Liver (tissue), 10 donors: ENCODE measurements at places on chromosomes 1 and 21.

DNA sequence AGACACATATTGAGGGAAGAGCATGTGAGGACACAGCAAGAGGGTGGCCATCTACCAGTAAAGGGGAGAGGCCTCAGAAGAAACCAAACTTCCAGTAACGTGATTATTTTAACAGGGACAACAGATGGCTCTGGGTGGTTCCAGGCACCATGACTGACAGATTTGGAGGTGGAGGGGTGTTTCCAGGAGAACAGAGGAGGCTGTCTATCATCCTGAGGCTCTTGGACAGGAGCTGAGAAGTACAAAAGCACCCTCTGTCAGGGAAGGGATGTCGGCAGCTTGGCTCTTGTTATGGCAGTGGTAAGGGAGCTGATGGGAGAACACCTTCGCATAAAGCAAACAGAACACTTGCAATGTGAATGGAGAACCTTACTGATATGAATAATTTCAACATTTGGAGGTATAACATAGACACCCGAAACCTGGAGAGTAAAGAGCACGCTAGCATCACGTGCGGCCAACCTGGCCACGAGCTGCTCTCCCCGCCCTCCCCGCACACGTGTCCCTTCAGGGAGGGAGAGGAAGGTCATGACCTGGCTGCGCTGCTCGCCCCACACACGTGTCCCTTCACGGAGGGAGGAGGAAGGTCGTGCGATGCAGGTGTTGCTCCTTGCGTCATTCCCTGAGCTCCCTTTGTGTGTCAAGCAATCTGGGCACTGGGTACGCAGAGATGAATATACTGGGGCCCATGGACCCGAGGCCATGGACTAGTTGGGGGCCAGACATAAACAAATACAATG, 37.5 kb upstream of the NLRP3 start:
- no peak overlapping the region for H3K4me3 ChIP-seq
- DNase-seq = no peak
- H3K27me3 ChIP-seq = no peaks in the 10 kb centered on the region
- no peaks in the 10 kb centered on the region for H3K4me1 ChIP-seq

- no peaks in the 10 kb centered on the region for H3K4me1 ChIP-seq
- H3K4me3 ChIP-seq = no peak overlapping the region
- H3K36me3 ChIP-seq = no peaks in the 10 kb centered on the region
- no peak for DNase-seq
- peaks cover 2% of the 10 kb centered on the region for H3K27me3 ChIP-seq
- no peak overlapping the region for H3K27ac ChIP-seq
Measured at GRCh38 chr1:204641455-204641854, 44.1 kb downstream of the LRRN2 start.

GRCh38 chr1:26168410-26169197, at the start of gene C1orf232:
Gene C1orf232 (minus strand): TSS chr1:26168963. CDS start chr1:26168499, 464 bp downstream.
- H3K27me3 ChIP-seq = no peaks in the 10 kb centered on the region
- H3K27ac ChIP-seq = peak within 1 kb of the TSS; percentile 60
- H3K4me3 ChIP-seq = peak within 1 kb of the TSS; percentile 90
- H3K36me3 ChIP-seq = no peaks in the 10 kb centered on the region
- peaks cover 9% of the 10 kb centered on the region for H3K4me1 ChIP-seq
- DNase-seq = no peak

GRCh38 chr1:37415611-37416244, 58.7 kb upstream of the ZC3H12A start:
- no peaks in the 10 kb centered on the region for H3K4me1 ChIP-seq
- no peaks in the 10 kb centered on the region for H3K27me3 ChIP-seq
- no peak overlapping the region for H3K4me3 ChIP-seq

DNA sequence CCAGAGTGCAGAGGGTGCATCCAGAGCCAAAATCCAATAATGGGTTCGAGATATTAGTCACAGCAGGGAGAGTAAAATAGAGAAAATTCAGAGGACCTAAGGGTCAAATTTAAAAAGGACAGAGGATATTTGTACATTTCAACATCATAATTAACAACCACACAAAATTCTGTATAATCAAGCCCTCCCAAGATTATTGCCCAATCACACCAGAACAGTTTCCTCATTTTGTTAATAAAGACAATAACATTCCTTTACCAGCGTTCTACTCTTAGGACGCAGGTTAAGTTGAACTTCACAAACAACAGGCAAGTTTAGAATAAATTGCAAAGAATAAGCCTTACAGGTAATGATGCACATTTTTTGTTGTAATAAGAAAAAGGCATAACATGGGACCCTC, 462.8 kb downstream of the PTPRC start:
- DNase-seq = no peak
- H3K27me3 ChIP-seq = no peaks in the 10 kb centered on the region
- no peaks in the 10 kb centered on the region for H3K36me3 ChIP-seq
- H3K4me3 ChIP-seq = no peak overlapping the region
- H3K27ac ChIP-seq = no peak overlapping the region

DNA sequence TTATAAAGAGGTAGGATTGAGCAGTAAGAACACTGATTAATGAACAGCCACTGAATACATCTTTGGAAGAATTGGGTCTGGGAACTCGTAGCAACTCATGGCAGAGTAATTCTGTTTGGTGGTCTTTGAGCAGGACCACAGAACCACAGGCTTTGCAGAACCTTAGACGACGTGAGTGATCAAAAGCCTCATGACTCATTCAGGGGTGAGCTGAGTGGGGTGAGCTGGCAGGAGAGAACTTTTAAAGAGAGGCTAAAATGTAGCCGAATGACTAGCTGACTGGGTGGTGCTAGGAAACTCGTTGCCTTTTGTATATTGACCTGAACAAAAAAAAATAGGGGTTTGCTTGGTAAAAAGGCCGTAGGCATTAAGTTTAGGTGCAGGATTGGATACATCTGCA, 313.8 kb downstream of the TGFB2 start:
- no peak overlapping the region for H3K4me3 ChIP-seq
- no peaks in the 10 kb centered on the region for H3K4me1 ChIP-seq
- no peak overlapping the region for H3K27ac ChIP-seq

DNA sequence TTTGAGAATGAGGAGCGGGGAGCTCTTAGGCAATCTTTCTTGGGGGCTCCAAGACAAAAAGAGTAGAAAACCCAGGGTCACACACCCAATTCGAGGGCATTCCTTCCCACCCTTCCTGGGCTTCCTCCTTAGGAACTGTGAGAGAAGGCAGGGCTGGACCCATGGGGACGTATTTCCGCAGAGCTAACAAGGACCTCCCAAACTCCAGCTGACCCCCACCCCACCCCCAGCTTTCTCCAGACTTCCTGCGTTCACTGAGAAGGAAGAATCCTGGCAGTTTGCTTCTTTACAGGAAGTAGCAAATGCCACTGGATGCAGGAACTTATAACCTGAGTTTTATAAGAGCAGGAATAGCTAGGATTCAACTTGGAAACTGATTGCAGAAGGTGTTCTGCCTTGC, 2.7 kb upstream of the LHX9 start:
- H3K27ac ChIP-seq = no peak overlapping the region
- H3K27me3 ChIP-seq = no peaks in the 10 kb centered on the region
- H3K36me3 ChIP-seq = no peaks in the 10 kb centered on the region
- DNase-seq = no peak
- H3K4me1 ChIP-seq = peaks cover 25% of the 10 kb centered on the region
- H3K4me3 ChIP-seq = no peak overlapping the region

DNA sequence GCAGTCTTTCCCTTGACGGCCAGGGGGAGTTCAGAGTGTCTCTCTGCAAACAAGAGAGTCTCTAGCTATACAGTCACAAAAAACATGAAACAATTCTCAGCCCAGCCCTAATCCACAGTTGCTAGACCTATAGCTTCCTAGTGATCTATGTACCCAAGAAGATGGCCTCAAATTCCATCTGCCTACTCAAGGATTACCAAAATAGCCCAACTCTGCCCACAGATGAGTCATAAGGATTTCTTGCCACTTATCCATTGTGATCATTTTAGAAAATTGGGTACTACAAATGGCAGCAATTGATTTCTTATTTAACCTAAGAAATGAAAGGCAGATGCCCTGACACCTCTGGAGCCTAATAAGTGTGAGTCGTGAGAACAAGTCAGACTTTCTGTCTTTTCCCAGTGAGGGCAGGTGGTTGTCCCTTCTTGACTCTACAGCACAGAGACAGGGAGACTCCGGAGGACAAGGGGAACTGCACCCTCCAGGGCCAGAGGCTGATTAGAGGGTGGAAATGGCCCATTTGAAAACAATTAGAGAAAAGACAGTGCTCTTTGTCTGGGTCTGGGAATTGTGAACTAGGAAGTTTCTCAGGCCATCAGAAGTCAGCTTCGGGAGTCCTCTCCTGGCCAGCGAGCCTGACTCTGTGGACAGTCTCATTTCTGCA, 65.4 kb downstream of the ABCA4 start:
- H3K4me1 ChIP-seq = no peaks in the 10 kb centered on the region
- H3K36me3 ChIP-seq = no peaks in the 10 kb centered on the region
- no peak overlapping the region for H3K4me3 ChIP-seq
- DNase-seq = no peak

DNA sequence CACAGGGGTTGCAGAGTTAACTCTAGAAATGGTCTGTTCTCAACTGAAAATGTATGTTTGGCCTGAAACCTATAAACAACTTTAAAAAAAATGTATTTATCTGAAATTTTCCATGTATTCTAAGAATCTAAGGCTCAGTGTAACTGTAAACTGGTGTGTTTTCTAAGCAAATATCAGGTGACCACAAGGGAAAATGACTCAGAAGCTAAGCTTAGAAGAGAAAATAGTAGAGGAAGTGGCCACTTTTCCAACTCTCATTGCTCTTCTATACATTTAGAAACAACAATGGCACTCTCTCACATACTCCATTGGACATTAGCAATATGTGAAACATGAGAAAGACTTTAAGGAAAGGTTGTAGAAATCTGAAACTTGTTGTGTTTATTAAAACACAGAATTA, 7.5 kb downstream of the TNFSF18 start:
- H3K4me3 ChIP-seq = no peak overlapping the region
- DNase-seq = no peak
- no peak overlapping the region for H3K27ac ChIP-seq
- H3K4me1 ChIP-seq = no peaks in the 10 kb centered on the region

- H3K27ac ChIP-seq = no peak overlapping the region
- no peaks in the 10 kb centered on the region for H3K36me3 ChIP-seq
- H3K4me1 ChIP-seq = peaks cover 10% of the 10 kb centered on the region
- DNase-seq = no peak
- H3K27me3 ChIP-seq = peaks cover under 1% of the 10 kb centered on the region
- no peak overlapping the region for H3K4me3 ChIP-seq
Measured at GRCh38 chr1:115837341-115837739, 3.6 kb downstream of the NHLH2 start.

GRCh38 chr1:162007466-162007865, 16.2 kb downstream of the OLFML2B start:
- no peaks in the 10 kb centered on the region for H3K4me1 ChIP-seq
- no peaks in the 10 kb centered on the region for H3K27me3 ChIP-seq
- H3K36me3 ChIP-seq = no peaks in the 10 kb centered on the region
- no peak overlapping the region for H3K4me3 ChIP-seq
- H3K27ac ChIP-seq = no peak overlapping the region
- DNase-seq = no peak

- no peaks in the 10 kb centered on the region for H3K27me3 ChIP-seq
- H3K27ac ChIP-seq = no peak overlapping the region
- H3K4me1 ChIP-seq = no peaks in the 10 kb centered on the region
- DNase-seq = no peak
- no peaks in the 10 kb centered on the region for H3K36me3 ChIP-seq
Measured at GRCh38 chr1:193368302-193368701, 181.9 kb upstream of the B3GALT2 start.

- H3K4me1 ChIP-seq = peaks cover 18% of the 10 kb centered on the region
- no peak for DNase-seq
- H3K27ac ChIP-seq = no peak overlapping the region
- H3K4me3 ChIP-seq = no peak overlapping the region
- H3K27me3 ChIP-seq = no peaks in the 10 kb centered on the region
Measured at GRCh38 chr21:36914244-36915013, 52.0 kb downstream of the HLCS start.

DNA sequence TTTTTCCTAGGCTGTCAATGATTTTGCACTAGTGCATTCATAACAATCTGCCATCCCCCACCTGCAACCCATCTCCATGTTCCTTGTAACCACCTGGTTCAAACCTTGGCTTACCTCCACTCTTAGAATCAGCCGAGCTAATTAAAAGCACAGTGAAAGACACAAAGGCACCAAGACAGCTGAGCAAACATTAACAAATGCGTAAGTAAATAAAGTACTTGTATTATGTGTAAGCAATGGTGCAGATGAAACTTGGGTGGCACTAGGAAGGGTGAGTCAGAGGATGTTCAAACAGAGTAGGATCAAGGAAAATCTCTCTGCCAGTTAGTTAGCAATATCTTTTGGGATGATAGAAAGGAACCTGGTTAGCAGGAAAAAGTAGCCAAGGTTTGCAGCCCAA, 5.1 kb upstream of the FOXJ3 start:
- H3K4me3 ChIP-seq = no peak overlapping the region
- H3K27me3 ChIP-seq = no peaks in the 10 kb centered on the region
- H3K27ac ChIP-seq = no peak overlapping the region
- peaks cover 13% of the 10 kb centered on the region for H3K4me1 ChIP-seq
- DNase-seq = no peak
- no peaks in the 10 kb centered on the region for H3K36me3 ChIP-seq

DNA sequence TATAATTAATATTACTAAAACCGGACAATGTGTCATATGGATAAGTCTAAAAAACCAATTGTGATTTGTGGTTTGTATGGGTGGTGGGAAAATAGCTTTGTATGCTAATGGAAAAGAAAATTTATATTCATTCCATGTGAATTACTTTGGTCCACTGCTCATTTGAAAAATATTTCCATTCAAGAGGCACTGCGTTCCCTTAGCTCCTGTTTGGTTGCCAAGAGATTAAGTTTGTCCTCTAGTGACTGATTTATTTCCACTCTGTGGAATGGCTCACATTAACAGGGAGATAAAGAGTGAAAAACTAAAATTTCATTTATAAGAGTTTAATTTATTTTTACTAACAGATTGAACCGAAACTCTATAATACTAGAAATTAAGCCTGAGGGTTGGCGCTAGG, 744.1 kb upstream of the CHRM3 start:
- no peaks in the 10 kb centered on the region for H3K36me3 ChIP-seq
- no peak overlapping the region for H3K4me3 ChIP-seq
- DNase-seq = no peak
- no peaks in the 10 kb centered on the region for H3K4me1 ChIP-seq
- H3K27me3 ChIP-seq = no peaks in the 10 kb centered on the region

DNA sequence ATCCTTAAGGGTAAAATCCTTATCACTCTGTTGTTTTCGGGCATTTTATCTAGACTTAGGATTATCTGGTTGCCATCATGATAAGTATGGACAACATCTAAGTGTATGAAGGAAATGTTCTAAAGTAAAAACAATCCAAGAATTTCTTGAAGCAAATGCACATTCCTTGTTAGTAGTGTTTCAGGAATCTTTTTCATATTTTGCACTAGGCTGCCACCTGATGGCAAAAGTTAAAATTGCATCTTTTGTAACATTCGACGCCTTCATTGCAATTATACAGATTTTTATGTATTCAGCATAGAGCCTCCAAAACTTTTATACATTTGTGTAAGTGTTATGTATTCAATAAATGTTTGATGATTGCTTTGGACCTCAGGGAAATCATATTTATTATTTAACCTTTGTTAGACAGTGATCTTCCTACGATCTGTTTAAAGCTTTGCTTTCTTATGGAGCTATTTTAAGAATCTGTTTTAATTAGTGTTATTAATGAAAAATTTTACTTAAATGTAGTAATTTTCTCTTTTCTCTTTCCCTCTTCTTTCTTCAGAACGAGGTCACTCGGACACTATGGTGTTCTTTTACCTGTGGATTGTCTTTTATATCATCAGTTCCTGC, 49.4 kb upstream of the KIAA1614 start:
- no peaks in the 10 kb centered on the region for H3K36me3 ChIP-seq
- no peak for DNase-seq
- H3K27ac ChIP-seq = no peak overlapping the region

- DNase-seq = no peak
- H3K4me3 ChIP-seq = no peak overlapping the region
- peaks cover 6% of the 10 kb centered on the region for H3K4me1 ChIP-seq
- no peaks in the 10 kb centered on the region for H3K27me3 ChIP-seq
Measured at GRCh38 chr1:206496131-206496793, 11.1 kb upstream of the RASSF5 start.
